ENCODE measurements at places on chromosomes 12 and 14.
A peak's percentile ranks its signal among the peaks of the same experiment; 100 is the strongest.

GRCh38 chr14:99679111-99679510 lies 5.0 kb upstream of the CYP46A1 start:
- DNase-seq: no peak

DNA sequence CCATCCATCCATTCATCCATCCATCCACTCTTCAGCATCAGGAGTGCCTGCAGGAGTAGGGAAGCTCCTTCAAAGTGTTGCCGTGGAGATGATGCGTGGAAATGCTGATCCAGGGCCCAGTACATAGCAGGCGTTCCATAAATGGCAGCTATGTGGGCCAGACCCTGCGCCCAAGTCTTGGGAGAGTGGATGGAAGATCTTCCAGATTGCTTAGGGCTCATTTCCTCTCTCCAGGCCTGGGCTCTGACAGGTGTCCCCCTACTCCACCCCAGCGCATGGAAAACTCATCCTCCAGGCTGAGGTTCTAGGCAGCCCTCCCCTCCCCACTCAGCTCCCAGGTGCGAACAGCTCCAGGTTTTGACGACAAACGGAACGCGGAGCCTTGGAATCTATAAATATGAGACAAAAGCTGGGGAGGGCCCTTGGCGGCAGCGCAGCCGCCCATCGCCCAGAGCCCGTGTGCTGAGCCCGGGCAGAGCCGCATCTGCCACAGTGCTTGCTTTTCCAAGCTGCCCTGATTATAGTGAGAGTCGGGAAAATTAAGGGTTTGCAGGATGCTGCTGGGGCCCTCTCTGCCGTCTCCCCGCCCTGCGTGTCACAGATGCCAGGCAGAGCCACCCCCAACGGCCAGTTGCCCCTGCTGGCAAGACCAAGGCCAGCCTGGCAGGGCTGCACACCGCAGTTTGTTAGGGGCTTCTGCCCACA lies 1.6 kb downstream of the BEGAIN start:
- DNase-seq: no peak

DNA sequence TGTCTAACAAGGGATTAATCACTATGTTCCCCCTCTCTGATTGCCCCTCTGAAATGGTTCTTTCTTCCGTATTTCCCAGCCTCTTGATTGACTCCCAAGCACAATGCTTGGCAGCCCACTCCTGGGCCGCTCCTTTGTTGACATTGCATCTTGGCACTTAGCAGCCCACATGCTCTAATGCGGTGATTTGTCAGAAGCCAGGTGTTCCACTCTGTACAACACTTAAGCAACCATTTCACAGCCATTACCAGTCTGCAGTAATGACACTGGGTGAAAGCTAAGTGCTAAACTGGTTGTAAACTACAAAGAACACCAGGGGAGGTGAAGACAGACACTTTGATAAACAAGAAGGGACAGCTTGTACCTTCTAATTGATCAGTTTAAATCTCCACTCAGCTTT lies 353.5 kb downstream of the TMEM132D start:
- DNase-seq: no peak

DNA sequence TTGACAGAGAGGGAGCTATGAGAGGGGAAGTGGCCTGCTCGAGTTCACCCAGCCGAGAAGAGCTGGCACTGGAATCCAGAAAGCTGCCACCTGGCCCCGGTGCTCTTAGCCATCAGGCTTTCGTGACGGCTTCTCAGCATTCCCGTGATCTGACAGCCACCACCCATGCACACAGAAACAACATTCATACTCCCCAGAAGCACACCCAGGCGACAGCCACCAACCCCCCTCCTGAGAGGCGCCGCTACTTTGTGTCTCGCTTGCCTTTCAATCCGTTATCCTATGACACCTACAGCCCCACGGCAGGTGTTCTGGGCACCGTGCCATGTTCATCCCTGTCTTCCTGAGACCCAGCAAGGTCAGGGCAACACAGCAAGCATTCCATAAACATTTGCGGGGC lies 31.4 kb downstream of the PSMC1 start:
- DNase-seq: no peak

DNA sequence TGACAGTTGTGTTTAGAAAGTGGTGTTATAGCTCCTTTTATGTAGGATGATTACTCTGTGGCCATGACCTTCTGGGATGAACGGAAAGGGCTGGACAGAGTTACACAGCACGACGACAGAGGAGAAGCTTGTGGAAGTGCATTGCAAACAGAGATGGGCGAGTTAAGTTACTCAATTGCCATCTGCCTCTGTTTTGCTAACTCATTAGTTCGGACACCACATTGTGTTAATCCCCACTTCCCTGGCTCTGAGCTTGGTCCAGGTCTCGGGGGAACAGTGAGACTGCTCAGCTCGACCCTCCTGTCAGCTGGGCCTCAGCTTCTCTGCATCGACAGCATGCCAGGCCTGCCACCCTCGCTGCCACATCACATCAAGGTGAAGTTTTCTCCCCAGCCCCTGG lies 408.0 kb downstream of the ZFP36L1 start:
- DNase-seq: no peak

DNA sequence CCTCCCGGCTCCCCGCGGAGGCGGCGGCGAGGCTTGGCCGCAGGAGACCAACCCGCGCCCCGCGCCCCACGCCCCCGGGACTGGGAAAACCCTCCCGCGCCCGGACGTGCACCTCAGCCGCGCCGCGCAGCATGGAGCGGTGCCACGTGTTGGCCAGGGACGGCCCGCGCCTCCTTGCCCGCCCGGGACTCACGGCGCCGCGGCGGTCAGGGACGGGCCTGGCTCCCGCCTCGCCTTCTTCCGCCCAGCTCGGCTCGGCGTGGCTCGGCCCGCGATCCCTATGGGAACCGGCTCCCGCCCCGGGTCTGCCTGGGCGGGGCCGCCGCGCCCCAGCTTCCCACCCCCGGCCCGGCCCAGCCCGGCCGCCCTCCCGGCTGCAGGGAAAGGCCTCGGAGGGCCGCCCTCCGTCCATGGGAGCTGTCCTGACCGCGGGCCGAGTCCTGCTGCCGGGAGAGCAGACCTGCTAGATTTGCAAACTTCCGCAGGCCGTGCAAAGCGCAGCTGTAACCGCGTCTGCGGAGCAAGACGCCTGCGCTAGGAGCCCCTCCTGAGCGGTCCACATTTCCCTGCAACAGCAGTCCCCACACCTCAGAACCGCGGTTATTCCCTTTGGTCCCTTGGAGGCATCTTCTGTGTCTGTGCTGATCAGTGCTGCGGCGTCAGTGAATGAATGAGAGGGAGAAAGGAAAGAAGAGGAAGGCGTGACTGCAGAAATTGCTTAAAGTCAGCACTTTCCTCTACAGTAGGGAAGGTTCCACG lies at the start of gene CDKL1:
Gene CDKL1, minus strand, starts transcription at position 251 of the 759 bp plus-strand sequence. CDS start 1,013 bp downstream, outside the sequence.
- DNase-seq: peak; percentile 30

GRCh38 chr12:70177631-70178030 lies 65.6 kb upstream of the CNOT2 start:
- DNase-seq: no peak

DNA sequence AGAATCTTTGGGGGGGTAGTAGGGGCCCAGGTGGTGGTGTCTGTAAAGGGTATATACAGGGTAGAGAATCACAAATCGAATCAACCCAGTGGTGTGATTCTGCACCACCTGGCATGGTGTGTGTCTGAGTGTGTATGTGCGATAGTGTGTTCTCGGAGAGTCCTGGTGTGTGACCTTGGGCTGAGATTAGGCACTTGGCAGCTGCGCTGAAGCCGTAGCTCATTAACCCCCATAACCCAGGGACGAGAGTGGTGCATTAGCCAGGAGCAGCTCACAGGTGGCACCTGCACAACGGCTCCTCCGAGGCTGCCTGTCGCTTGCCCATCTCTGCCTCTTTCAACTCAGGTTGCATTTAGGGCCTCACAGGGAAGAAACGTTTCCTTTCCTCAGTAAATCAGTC lies 15.6 kb upstream of the TESC start:
- DNase-seq: no peak

DNA sequence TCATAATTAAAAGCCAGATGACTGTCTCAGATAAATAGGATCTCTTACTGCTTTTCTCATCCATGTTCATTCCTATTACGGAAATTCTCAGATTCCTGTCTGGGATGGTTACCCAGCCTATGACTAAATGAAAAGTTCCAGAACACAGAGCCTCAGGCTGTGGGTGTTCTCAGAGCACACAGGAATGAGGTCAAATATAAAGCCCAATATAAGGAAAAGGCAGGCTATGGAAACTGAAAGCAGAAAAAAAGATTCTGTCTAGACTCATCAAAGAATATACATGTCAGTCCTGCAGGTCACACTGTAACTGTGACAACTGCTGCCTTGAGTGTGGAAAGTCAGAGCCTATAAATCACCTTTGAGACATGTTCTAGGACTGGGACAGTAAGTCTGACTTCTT lies 64.3 kb downstream of the DCAF5 start:
- DNase-seq: no peak

GRCh38 chr14:65412856-65413738 lies 567 bp downstream of the FUT8 start:
- DNase-seq: peak; percentile 38

DNA sequence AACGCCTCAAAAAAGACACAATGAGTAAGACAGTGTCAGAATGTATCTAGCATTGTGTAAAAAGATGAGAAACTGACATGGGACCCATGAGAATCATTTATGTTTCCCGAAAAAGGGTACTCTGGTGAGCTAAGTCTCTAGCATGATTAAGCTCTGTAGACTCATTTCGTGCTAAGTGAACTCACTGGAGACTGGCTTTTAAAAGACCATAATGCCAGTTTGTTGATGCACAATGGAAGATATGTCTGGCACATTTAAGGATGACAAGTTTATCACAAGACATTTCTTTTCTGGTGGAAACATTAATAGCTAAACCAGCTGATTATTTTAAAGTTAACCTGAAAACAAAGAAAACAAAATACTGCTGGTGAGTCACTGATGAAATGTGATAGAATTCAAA lies 233.5 kb downstream of the SLC2A13 start:
- DNase-seq: no peak

GRCh38 chr12:91413581-91414546 lies 231.2 kb upstream of the DCN start:
- no peak for DNase-seq

DNA sequence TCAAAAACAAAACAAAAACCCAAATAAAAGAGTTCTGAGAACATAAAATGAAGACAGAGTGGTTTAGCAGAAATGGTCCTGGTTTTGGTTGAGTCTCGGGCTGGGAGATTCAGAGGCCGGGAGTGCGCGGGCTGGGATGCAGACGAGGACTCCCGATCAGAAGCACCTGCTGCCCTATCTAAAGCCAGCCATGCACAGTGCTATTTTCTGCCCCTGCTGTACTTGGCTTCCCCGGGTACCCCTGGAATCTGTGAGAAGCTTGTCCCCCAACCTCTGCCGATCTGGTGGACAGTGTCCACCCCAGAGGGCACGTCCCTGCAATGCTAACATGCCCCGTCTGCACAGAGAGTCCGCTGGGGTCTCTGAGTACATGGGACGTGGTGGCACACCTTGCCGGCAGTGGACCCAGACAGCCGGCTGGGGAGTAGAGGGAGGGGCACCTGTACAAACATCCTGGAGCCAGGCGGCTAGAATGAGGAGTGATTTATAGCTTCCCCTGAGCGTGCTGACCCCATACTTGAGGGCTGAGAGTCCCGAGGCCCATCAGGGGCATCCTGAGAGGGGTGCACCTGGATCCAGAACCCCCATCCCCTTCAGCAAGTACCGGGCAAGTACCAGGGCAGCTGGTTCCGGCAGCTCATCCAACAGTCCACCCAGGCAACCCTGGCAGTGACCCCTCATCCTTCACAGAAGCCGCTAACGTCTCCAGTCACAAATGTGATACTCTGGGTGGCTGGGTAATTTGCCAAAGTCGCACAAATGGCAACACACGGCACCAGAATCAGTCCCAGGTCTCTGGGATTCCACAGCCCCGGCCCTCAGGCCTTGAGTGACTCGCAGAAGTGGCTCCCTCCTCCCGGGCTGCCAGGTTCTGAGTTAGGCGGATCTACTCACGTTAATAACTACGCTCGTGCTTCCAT lies 37.1 kb downstream of the CHGA start:
- DNase-seq: no peak

DNA sequence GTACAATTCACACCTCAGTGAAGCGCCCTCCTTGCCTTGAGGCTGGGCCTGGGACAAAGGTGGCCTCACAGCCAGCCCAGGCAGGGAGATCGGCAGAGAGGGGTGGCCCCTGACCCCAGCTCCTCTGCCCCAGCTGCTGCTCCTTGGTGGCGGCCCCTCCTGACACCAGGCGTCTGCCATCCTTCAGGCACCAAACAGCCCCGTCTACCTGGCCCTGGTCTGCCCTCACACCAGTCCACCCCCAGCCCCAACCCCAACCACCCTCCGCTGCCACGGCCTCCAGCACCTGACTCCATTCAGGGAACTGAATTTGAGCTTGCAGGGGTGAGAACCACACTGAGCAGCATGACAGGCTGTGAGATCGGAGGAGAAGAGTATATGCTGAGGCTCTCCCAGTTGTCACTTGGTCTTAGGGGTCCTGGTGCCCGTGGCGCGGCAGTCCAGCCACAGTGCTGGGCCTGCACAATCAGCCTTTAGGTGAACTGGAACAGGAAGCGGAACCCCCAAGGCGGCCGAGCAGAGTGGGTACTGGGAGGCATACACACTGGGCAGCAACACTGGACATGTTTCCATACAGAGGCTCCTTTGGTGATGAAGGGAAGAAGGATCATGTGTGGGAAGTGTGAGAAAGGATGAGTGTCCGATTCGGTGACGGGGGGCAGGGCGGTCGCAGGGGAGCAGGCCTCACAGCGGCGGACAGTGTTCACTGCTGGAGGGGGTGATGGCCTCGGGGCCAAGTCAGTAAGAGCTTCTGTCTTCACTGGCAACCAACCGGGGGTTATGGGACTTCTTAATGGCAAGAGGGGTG lies 18.7 kb downstream of the ZFYVE21 start:
- no peak for DNase-seq

GRCh38 chr12:120109570-120110267 lies 6.8 kb downstream of the RAB35 start:
- no peak for DNase-seq

DNA sequence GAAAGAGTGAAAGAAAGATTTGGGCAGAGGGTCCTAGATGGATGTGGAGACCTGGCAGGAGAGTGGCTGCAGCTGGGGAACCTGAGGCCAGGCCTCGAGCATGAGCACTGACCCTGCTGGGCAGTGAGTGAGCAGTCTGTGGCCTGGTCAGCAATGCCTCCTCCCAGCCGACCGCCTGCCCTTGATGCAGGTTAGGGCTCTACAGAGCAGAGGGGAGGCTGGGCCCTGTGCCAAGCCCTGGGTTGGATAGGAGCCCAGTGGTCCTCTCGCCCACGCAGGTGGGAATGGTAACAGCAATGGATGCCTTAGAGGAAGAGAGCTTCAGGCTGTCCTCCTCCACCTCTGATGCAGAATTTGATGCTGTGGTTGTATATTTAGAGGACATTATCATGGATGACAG lies 59.8 kb downstream of the RAB35 start:
- no peak for DNase-seq

- DNase-seq: no peak
Observed at GRCh38 chr12:6745741-6746525, 7.0 kb downstream of the MLF2 start.

All from stimulated activated CD4-positive, alpha-beta T cell treated with anti-CD3 and anti-CD28 coated beads, TNF-alpha, amount 100 ng/mL, for 24 hours (primary cell).